CD4-positive, alpha-beta T cell treated with Interleukin-17A for 1 hour (primary cell): ENCODE measurements at places on chromosomes 2 and 18.
A peak's percentile ranks its signal among the peaks of the same experiment; 100 is the strongest.

GRCh38 chr18:22674272-22674671 is 256.6 kb upstream of the CTAGE1 start:
- DNase-seq = no peak

DNA sequence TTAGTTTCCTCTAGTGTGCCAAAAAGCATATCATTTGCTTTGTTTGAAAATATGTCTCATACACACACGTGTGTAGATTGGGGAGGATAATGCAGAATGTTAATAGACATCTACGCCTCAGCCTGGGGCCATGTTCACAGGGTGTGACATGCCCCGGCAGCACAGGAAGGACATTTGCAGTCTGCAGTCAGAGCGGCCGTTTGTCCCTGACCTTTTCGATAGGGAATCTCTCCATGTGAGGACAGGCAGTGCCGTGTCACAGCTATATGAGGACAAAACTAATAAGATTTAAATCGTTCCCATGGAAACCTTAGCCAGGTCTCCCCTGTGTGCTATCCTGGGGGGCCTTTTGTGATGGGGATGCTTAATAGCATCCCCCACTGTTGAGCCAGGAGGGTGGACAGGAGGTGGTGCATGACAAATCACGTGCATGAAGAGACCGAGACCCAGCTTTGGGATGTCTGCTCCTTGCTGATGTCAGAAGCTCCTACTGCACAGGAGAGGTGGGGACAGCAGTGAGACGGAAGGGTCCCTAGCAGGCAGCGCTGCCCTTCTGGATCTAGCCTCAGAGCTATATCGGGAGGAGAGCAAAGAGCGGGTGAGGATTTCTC is 100.6 kb downstream of the RNF144A start:
- no peak for DNase-seq

GRCh38 chr2:221397187-221397586 is 174.9 kb downstream of the EPHA4 start:
- DNase-seq = no peak

DNA sequence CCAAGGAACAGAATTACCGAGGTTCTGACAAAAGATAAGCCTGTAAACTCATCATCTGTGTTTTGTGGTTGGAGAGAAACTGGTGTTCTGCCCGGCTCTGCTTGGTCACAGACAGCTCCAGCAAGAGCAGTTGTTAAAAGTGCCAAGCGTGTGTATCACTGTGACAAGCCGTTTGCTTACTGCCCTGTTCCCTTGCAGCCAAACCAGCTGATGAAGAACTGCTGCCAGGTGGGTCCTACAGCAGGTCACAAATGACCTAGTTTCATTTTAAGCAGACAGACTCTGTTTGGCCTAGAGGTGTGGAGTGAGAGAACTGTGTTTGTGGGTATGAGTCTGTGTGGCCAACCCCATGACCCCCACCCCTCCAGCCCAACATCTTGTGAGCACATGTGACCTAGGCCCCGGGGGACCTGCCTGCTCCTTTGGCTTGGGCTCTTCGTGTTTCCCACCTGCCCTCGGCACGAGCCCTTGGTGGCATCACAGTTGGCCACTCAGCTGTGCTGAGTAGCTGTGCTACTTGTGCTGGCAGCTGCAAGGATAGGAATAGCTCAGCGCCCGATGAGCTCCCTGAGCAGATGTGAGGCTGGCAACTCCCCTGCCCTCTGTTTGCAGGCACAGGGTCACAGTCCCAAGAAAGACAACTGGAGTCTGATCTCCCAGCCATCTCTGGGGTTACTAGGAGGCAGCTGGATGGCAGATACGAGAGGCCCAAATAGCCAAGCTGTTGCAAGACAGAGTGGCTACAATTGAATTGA is 9.7 kb downstream of the OXER1 start:
- peak; percentile 1 for DNase-seq

DNA sequence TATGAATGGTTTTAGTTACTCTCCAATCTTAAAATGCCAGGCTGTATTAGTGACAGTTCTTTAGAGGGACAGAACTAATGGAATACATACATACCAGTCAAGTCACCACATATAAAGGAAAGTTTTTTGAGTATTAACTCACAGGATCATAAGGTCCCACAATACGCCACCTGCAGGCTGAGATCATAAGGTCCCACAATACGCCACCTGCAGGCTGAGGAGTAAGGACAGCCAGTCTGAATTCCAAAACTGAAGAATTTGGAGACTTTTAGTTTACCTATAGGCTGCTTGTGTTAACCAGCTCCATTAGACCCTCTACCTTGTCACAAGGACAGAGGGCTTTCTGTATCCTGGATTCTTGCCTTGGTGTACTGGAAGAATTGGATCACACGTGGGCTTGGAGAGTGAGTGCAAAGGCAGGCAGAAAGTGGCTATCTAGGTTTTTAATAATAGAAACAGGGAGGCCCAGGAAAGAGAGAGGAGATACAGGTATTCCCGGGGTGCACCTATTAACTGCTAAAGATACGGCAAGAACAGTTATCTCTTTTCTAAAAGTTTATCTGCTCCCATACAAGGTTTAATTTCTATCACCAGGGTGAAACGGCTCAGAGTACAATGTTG is 234.9 kb upstream of the CYRIA start:
- no peak for DNase-seq

- no peak for DNase-seq
These were observed 343.6 kb downstream of the TDRD15 start for GRCh38 chr2:21467280-21467818.

GRCh38 chr18:43350176-43350575 is 72.9 kb upstream of the SYT4 start:
- no peak for DNase-seq

GRCh38 chr2:202114795-202115194 is 41.7 kb downstream of the KIAA2012 start:
- DNase-seq = no peak

- DNase-seq = no peak
These were observed 72.8 kb downstream of the MEIS1 start for GRCh38 chr2:66507673-66508201.

DNA sequence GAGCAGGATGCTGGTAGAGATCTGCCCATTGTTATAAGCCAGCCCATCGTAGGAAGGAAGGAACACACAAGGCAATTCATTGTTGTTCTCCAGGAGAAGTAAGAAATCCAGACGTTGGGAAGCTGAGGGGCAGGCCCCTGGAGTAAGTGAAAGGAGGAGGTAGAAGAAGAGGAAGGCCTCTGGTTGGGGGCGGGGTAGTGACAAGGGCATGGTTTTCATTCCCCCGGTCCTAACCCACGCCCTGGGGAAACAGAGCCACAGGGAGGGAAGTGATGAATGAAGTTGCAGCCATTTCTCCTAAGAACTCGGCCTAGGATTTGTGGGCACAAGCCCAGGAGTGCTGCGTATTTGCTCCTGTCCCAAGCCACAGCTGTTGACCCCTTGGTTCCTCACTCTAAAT is 18.0 kb downstream of the LBH start:
- no peak for DNase-seq

DNA sequence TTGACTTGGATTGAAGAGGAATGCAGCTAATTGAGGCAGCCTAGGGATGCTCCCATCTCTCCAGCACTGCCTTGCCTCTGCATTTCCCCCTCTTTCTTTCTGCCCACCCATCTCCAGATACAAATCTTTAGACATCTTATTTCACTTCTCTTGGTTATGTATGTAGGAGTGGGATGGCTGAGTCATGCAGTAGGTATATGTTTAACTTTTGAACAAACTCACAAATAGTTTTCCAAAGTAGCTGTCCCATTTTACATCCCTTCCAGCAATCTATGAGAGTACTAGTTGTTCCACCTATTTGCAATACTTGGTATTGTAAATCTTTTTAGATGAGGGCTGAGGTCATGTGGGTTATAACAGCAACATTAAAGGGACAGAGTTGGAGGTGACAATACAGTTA is 329.9 kb downstream of the DYSF start:
- no peak for DNase-seq

DNA sequence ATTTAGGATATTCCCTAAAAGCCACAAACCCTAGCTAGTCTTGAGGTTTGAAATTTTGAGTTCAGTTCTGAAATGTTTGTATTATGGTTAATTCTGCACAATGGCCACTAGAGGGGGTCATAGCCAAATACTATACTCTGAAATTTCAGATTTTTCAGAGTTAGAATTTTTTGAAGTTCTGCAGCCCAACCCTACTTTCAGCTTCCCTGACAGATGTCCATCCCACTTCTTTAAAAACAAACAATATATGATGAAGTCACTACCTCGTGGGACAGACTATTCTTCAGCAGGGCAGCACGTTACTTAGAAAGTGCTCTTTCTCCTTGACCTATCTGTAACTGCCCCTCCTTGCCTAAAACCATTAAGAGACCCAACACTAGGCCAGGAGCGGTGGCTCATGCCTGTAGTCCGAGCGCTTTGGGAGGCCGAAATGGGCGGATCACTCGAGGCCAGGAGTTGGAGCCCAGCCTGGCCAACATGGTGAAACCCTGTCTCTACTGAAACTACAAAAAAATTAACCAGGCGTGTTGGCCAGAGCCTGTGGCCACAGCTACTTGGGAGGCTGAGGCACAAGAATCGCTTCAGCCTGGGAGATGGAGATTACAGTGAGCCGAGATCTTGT is 48.2 kb upstream of the PAPOLG start:
- peak; percentile 46 for DNase-seq

GRCh38 chr18:45677276-45677807 is 46.6 kb upstream of the SLC14A1 start:
- DNase-seq = no peak

- no peak for DNase-seq
These were observed 35.7 kb downstream of the KDM3A start for GRCh38 chr2:86476918-86477317.

- DNase-seq = no peak
These were observed 44.2 kb downstream of the NLRC4 start for GRCh38 chr2:32220445-32220844.

DNA sequence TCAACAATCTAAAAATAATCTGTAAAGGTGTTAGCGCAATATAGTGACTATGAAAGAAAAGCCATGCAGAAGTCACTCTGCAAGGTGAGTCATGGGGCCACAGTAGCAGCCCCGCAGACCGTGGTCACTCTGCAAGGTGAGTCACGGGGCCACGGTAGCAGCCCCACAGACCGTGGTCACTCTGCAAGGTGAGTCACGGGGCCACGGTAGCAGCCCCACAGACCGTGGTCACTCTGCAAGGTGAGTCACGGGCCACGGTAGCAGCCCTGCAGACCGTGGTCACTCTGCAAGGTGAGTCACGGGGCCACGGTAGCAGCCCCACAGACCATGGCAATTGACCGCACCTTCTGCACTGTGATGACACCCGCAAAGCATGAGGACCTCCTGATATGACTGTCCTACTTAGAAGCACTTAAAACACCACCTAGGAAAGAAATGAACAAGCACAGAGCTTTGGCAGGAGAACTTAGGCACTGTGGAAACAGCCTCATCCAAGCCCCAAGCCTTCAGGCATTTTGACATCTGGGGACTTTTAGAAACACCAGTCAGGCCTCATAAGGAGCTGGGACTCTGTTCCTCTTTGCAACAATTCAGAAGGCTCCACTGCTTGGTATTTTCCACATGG is 70.1 kb downstream of the LDLRAD4 start:
- DNase-seq = no peak

- no peak for DNase-seq
These were observed 32.2 kb downstream of the KIF5C start for GRCh38 chr2:148907085-148907785.

- DNase-seq = no peak
These were observed 82.1 kb downstream of the CDC42EP3 start for GRCh38 chr2:37589298-37589697.

DNA sequence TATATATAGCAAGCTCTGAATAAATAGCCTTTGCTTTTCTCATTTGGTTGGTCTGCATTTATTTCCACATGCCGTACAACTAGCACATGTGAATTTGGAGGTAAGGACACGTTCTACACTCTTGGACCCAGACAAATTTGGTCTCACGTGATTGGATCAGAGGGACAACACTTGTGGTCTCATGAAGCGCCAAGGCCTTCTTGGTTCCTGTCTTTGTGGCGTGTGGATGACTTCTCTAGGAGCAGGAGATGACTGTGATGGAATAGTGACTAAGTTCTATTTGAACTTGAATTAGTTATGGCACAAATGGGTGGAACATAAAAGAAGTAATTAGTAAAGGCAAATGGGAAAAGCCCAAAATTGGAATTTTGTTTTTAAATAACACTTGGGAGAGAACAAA is 206.9 kb downstream of the BCL2 start:
- no peak for DNase-seq

- DNase-seq = no peak
These were observed 7.5 kb downstream of the DPYSL5 start for GRCh38 chr2:26855466-26855865.

DNA sequence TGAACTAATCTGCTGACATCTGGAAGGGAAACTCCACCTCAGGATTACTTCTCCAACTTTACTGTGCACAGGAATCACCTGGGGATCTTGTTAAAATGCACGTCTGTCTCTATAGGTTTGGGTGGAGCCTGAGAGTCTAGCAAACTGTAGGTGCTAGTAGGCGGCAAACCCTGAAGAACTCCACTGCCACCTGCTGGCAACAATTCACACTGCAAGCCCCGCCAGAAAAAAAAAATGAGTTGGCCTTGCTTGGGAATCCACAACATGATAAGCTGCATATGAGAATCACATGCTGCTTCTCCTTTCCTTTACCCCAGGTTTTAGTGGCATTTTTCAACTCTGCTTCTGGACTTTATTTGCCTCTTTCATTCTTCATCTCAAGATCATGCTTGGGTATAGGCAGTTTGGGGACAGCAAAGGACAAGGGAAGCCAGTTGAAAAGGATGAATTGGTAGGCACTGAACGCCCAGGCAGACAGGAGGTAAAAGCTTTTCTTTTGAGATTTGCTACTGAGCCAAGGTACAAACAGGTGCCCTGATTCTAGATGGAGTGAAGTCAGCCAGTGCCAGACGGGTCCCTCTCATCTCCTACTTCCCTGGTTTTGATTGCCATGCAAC is 88.8 kb downstream of the VIT start:
- peak; percentile 69 for DNase-seq

GRCh38 chr2:238079874-238080327 is 19.1 kb downstream of the SCLY start:
- no peak for DNase-seq

GRCh38 chr2:220279372-220279771 is 651.9 kb downstream of the SLC4A3 start:
- DNase-seq = no peak

GRCh38 chr2:88471083-88471942 is 18.8 kb upstream of the FOXI3 start:
- no peak for DNase-seq

DNA sequence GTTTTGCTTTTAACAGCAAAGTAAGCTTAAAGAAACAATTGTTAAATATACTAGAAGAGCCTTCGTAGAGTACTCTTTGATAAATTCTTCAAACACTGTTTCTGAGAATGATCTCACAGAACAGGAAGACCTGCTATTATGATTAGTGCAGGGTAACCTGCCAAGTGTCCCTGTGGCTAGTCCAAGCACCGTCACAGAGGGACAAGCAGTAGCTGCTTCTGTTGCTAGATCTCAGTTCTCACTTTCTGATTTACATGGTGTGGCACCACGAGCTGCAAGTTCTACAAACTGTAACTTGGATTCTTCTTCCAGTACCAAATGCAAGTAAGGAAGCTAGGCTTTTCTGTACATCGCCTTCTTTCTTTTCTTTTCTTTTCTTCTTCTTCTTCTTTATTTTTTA is 121.5 kb downstream of the PIEZO2 start:
- DNase-seq = no peak
